Cardiac ventricle fibroblast (primary cell): ENCODE measurements at places on chromosomes 1 and 21. TPM values are rescaled to one million over a fixed set of nuclear protein-coding genes. Genes with fewer than 3 reads are reported as not detected.

RAB29 gene
- 26.5 and 27.6 TPM in 2 replicates for total RNA-seq

CCDC27 gene
- not detected in 2 replicates for total RNA-seq

RERE gene
- total RNA-seq = 31.1 and 33.8 TPM in 2 replicates

DIO1 gene
- not detected in 2 replicates for total RNA-seq

FBXO42 gene
- total RNA-seq = 10.2 and 21.9 TPM in 2 replicates

OR2G6 gene
- not detected in 2 replicates for total RNA-seq

ITGB3BP gene
- total RNA-seq = 11.3 and 13.5 TPM in 2 replicates

SH3GLB1 gene
- 62.8 and 96.1 TPM in 2 replicates for total RNA-seq

RGS1 gene
- total RNA-seq = not detected in 2 replicates

TOMM40L gene
- 2.7 and 5.8 TPM in 2 replicates for total RNA-seq

TRIM67 gene
- total RNA-seq = 0.06 and 0.15 TPM in 2 replicates

GLMP gene
- 87.1 and 87.4 TPM in 2 replicates for total RNA-seq

CRABP2 gene
- 17.6 and 27.8 TPM in 2 replicates for total RNA-seq

PADI2 gene
- not detected in 2 replicates for total RNA-seq

TRNAU1AP gene
- total RNA-seq = 13.8 and 16.1 TPM in 2 replicates

ADORA1 gene
- 8.8 and 11.3 TPM in 2 replicates for total RNA-seq

APCS gene
- total RNA-seq = not detected in 2 replicates

MDM4 gene
- total RNA-seq = 17.0 and 18.3 TPM in 2 replicates

CELA2B gene
- not detected in 2 replicates for total RNA-seq

RXFP4 gene
- not detected in 2 replicates for total RNA-seq

ARHGAP29 gene
- total RNA-seq = 40.2 and 45.8 TPM in 2 replicates

OR2L13 gene
- not detected in 2 replicates for total RNA-seq

NBPF4 gene
- total RNA-seq = not detected in 2 replicates

RNU1-2 gene
- total RNA-seq = under 0.01 TPM in 2 replicates

FAAH gene
- 0.10 and 0.81 TPM in 2 replicates for total RNA-seq

NBPF19 gene
- 7.2 and 8.1 TPM in 2 replicates for total RNA-seq

MAGI3 gene
- total RNA-seq = 5.0 and 6.1 TPM in 2 replicates

HRNR gene
- total RNA-seq = not detected in 2 replicates

SELP gene
- not detected in 2 replicates for total RNA-seq

CD58 gene
- 11.0 and 12.4 TPM in 2 replicates for total RNA-seq

CDC7 gene
- 2.4 and 2.8 TPM in 2 replicates for total RNA-seq

ARHGAP30 gene
- not detected in 2 replicates for total RNA-seq

C1orf185 gene
- not detected in 2 replicates for total RNA-seq
